ENCODE measurements at places on chromosomes 6 and 20.

DNA sequence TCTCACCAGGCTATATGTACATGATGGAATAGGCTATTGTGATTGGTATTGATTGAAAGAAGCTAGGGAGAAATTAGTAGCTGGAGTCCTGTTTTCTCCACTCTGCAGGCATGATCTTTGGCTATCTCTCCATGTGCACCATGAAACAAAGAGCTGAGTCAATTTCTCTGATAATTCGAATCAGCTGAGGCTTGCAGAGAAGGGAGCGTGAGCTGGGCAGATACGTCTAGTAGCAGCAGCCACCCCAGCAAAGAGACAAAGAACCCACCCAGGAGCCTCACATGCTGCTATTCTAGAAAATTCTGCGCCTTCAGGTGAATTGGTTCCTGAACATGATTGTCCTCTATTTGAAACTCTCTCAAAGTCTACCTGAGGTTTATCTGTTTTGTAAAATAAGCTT is 6.9 kb upstream of the SGK1 start:
- no peak for DNase-seq

DNA sequence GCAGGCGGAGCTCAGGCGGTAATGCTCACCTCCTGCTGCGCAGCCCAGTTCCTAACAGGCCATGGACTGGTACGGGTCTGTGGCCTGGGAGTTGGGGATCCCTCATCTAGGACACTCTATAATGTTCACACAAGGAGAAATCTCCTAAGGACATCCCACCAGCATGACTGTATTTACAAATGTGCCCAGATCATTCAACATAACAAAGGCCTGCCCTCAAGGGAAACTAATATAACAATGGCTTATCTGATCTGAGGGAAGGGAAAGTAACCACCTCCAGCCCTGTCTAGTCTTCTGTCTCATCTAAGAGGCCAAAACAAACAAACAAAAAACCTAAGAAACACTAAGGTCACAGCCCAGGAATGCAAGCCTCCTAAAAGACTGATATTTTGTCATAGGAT is 232.8 kb downstream of the RNGTT start:
- no peak for DNase-seq

GRCh38 chr20:63498960-63499337 is at the start of gene EEF1A2:
EEF1A2 (minus strand) TSS chr20:63499083; CDS start chr20:63497763, 1,320 bp downstream.
- no peak for DNase-seq

- no peak for DNase-seq
These were observed 107.4 kb upstream of the TAB2 start for GRCh38 chr6:149209871-149210775.

- DNase-seq = no peak
These were observed 53.5 kb upstream of the LRFN2 start for GRCh38 chr6:40640599-40641227.

DNA sequence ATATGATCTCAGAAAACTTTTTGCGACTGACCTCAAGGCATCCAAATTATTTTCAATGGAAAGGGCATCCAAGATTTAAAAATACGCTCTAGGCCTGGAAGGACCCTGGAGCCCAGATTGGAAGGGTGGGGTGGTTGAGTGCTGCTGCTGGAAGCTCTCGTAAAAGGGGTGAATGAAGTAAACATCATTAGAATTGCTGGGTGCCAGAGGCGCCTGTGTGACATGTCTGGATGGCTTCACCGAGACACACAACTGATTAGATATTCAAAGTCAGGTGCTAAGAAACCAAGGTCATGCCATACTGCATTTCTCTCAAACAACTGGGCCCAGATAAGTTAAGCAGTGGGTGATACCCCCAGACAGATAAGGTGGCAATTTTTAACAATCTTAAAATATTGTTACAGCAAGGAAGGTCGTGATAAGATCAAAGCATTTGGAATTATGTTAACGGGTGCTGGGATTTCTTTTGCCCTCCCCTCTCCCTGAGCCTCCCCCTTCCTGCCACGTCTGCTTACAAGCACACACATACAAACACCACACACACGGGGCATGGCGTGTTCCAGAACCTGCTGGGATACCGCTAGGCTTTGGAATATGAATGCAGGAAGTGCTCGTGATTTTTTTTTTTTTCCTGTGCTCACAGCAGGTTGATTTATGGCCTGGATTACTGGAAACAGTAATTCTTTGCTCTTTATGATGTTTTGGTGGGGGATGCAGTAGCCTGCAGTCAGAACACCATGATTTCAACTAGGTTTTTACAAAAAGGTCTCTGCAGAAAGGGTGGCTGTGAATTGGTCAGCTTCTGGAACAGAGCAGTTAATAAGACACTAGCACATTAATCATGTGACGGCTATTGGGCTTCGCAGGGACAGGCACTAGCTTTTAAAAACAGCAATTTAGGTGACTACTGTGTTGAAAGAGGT is 551.2 kb downstream of the QKI start:
- DNase-seq = no peak

GRCh38 chr6:23783901-23784300 is 342.1 kb upstream of the NRSN1 start:
- no peak for DNase-seq
